ENCODE measurements at places on chromosomes 12 and 14. TPM values are rescaled to one million over a fixed set of nuclear protein-coding genes. Genes with fewer than 3 reads are reported as not detected.

Gene PLBD1
- 1.2 TPM for total RNA-seq

Gene SNW1
- total RNA-seq, result 36.8 TPM

Gene ADAMTS20
- total RNA-seq, result 0.14 TPM

Gene YLPM1
- total RNA-seq, result 38.0 TPM

Gene POP5
- total RNA-seq, result 57.9 TPM

Gene A2M
- not detected for total RNA-seq

Gene SLC4A8
- 3.2 TPM for total RNA-seq

Gene OAS2
- total RNA-seq, result 0.30 TPM

Gene BRI3BP
- 8.9 TPM for total RNA-seq

Gene REM2
- 0.14 TPM for total RNA-seq

Gene BEGAIN
- 0.88 TPM for total RNA-seq

Data from smooth muscle cell of the umbilical artery (primary cell).